Thoracic aorta (tissue), 2 donors: ENCODE measurements at places on chromosomes 4 and X.
A peak's percentile ranks its signal among the peaks of the same experiment; 100 is the strongest.

GRCh38 chr4:120773641-120774040 is 148.9 kb downstream of the PRDM5 start:
- no peak for DNase-seq
- H3K4me3 ChIP-seq: no peak overlapping the region
- no peaks in the 10 kb centered on the region for H3K27me3 ChIP-seq
- H3K27ac ChIP-seq: no peak overlapping the region
- H3K36me3 ChIP-seq: no peaks in the 10 kb centered on the region

GRCh38 chrX:15269618-15270521 is at the start of gene ASB9:
Gene ASB9, minus strand, starts transcription at chrX:15270083. Its CDS starts 209 bp downstream, at chrX:15269874.
- H3K4me1 ChIP-seq: no peaks in the 10 kb centered on the region
- DNase-seq: no peak

DNA sequence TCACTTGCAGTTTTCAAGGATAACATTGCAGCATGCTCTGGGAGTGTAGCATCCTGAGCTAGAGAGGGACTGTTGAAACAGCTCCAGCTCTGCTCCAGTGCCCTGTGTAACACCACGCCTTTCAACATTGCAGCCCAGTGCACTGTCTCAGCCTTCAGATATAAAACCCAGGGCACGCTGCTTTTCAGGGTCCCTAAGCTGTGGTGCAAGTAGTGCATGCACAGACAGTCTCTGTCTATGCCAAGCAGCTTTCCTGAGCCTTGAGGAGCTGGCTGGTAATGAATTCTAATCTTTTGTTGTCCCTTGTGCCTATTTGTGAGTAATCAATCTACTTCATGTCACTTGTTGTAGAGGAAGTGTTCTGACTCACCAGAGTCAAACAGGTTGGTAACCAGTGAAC is 897.0 kb downstream of the ARAP2 start:
- H3K4me3 ChIP-seq: no peak overlapping the region
- no peak overlapping the region for H3K27ac ChIP-seq
- no peaks in the 10 kb centered on the region for H3K27me3 ChIP-seq
- DNase-seq: no peak
- H3K4me1 ChIP-seq: no peaks in the 10 kb centered on the region

- H3K4me1 ChIP-seq: no peaks in the 10 kb centered on the region
- no peak overlapping the region for H3K27ac ChIP-seq
- no peak for DNase-seq
Measured at GRCh38 chrX:129116676-129117470, 406.4 kb downstream of the SMARCA1 start.

DNA sequence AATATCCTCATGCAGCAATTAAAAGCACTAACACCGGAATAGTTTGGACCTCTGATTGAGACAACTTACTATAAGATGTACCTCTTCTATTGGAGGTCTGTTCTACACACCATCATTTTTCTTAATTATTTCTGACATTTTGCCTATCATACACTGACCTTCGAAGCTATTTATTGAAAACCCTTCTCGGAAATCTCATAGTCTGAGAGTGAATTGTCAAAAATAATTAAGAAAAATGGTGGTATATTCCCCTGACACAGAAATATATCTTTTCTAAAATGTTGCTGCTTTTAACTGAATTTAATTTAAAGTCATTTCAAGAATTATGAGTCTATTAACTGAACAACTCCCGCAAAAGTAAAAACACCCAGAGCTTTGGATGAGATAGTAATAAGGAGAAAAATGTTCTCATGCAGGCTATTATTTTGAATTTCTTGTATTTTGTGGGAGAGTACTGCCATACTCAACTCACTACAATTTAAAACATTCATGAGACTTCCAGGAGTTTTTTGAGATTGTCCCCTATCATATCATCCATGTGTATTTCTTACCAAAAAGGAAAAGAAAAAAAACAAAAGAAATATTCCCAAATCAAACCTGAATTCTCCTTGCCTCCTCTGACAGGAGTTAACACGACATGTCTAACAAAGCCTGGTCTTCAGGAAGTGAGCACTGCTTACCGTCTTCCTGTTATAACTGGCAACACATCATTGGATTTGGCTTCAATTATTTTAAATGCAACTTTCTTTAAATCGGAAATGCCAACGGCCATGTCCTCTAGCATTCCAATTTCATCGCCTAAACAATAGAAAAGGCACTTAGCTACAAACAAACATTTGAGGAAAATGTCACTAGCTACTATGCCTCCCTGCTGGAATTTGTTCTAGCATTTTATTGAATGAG is 485.3 kb downstream of the IL15 start:
- no peak overlapping the region for H3K4me3 ChIP-seq
- no peaks in the 10 kb centered on the region for H3K27me3 ChIP-seq
- DNase-seq: no peak
- H3K27ac ChIP-seq: no peak overlapping the region
- H3K36me3 ChIP-seq: no peaks in the 10 kb centered on the region
- H3K4me1 ChIP-seq: no peaks in the 10 kb centered on the region

- no peak overlapping the region for H3K27ac ChIP-seq
- no peak for DNase-seq
- H3K4me3 ChIP-seq: no peak overlapping the region
- no peaks in the 10 kb centered on the region for H3K27me3 ChIP-seq
Measured at GRCh38 chrX:21683941-21684340, 25.8 kb upstream of the KLHL34 start.

GRCh38 chrX:139475432-139475831 is 55.1 kb upstream of the F9 start:
- H3K36me3 ChIP-seq: no peaks in the 10 kb centered on the region
- no peaks in the 10 kb centered on the region for H3K27me3 ChIP-seq
- DNase-seq: no peak
- H3K4me3 ChIP-seq: no peak overlapping the region
- H3K27ac ChIP-seq: no peak overlapping the region

DNA sequence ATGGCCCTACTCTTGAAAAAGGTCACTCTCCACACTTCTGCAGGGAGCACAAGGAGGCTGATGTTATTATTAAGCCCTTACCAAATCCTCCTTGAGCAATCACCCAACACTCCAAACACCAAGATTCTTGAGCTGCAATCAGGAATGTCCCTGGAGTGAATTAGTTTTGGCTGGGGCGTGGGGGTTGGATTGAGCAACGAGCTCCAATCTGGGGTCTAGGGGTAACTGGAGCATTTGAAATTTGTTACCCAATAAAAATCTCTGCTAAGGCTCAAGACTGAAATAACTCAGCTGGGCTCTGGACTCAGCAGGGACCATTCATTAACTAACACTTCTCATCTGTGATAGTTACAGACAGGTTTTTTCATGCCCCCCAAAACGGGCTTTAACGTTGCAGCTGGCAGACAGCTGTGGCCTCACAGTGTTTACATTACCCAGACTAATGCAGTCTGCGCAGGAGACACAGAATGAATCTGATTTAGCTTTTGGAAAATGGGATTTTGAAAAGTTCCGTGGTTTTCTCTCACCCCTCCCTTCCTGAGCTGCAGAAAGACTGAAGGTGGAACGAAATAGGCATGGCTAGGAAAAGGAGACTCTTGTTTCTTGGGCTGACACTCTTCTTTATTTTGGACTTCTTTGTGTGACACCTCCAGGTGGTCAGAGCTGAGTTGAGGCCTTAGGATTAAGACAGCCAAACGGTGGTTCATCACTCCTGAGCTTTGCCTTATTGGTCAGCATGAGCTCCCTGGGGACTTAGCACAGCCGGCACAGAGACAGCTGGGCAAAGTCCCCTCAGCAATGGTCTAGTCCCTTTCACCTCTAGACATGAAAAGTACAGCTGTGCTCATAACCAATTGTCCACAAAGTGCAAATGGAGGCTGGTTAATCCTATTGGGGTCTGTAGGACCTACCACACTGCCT is 26.6 kb downstream of the PLAC1 start:
- no peak overlapping the region for H3K27ac ChIP-seq
- H3K4me3 ChIP-seq: no peak overlapping the region
- no peak for DNase-seq
- H3K36me3 ChIP-seq: no peaks in the 10 kb centered on the region

DNA sequence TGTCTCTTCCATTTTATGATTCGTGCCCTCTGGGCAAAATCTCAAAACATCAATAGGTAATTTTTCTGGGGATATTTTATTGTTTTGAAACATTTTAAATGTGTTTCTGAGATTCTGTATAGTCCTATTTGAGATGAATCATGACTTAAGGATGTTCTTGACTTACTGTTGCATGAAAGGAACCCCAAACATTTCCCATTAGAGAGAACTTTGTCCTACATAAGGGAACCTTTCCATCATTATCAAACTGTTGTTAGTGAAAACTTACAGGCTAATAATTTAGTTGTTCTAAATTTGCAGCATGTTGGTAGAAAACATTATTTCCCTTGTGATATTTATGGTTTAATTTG is 523.3 kb downstream of the PPARGC1A start:
- no peak for DNase-seq
- H3K27me3 ChIP-seq: no peaks in the 10 kb centered on the region
- no peak overlapping the region for H3K4me3 ChIP-seq
- H3K36me3 ChIP-seq: no peaks in the 10 kb centered on the region
- H3K4me1 ChIP-seq: no peaks in the 10 kb centered on the region

DNA sequence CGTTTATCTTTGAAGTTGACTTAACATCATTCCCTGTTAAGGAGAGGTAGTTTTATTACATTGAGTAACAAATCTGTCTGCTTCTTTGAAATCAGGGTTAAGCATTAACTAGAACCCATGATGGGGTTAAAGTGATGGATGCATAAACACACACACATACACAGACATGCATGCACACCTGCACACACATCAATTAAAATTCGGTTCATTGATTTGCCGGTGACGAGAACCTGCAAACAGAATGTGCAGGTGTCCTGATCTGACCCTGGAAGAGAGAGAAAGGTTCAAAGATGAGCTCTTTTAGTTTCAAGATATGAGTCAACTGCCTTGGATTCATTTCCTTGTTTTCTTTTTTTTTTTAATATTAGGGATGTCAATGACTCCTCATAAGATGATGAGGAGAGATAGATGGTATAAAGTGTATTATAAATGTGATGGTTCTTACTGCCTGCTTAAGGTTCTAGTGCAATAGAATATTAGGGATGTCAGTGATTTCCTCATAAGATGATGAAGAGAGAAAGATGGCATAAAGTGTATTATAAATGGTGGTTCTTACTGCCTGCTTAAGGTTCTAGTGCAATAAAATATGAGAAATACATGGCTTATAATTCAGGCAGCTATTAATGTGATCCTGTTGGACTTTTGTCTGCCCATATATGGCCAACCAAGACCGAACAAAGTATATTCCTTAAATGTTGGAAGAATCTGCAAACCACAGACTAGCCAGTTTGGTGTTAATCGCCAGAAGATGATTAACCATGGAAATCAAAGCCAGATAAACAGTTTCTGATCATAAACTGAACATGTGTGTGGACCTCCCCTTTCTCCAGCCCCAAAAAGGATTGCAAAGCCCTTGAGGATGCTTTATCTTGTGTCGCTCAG is 14.1 kb upstream of the CD99 start:
- no peak overlapping the region for H3K27ac ChIP-seq
- no peaks in the 10 kb centered on the region for H3K27me3 ChIP-seq
- H3K36me3 ChIP-seq: no peaks in the 10 kb centered on the region
- no peak overlapping the region for H3K4me3 ChIP-seq
- DNase-seq: no peak

DNA sequence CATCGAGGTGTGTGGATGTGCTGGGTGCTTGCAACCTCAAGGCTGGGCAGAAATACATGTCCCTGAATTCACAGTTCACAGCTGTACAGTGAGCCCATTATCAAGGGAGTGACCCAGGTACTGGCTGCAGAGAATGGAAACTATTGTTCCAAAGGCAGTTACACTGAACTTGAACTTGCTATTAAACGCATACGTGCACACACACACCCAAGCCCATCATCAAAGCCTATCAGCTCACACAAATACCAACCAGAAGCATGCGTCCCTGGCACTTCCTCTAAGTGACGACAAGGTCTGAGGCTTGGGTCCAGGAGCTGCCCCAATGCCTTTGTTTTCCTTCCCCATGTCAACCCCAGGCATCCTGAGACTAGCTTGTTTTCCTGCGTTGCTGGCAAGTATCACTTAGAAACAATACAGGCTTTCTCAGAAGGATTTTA is 88.6 kb downstream of the IRF2 start:
- H3K27me3 ChIP-seq: no peaks in the 10 kb centered on the region
- no peak for DNase-seq
- H3K27ac ChIP-seq: peak overlapping the region; percentile 69
- H3K4me3 ChIP-seq: no peak overlapping the region

- DNase-seq: no peak
- no peaks in the 10 kb centered on the region for H3K4me1 ChIP-seq
- no peaks in the 10 kb centered on the region for H3K36me3 ChIP-seq
- H3K27me3 ChIP-seq: no peaks in the 10 kb centered on the region
- H3K27ac ChIP-seq: no peak overlapping the region
- H3K4me3 ChIP-seq: no peak overlapping the region
Measured at GRCh38 chrX:46554942-46555341, 9.7 kb upstream of the ZNF674 start.

- H3K36me3 ChIP-seq: no peaks in the 10 kb centered on the region
- H3K27me3 ChIP-seq: no peaks in the 10 kb centered on the region
- DNase-seq: no peak
- H3K4me3 ChIP-seq: no peak overlapping the region
Measured at GRCh38 chr4:120844528-120844921, 78.0 kb downstream of the PRDM5 start.

- no peak overlapping the region for H3K4me3 ChIP-seq
- no peaks in the 10 kb centered on the region for H3K27me3 ChIP-seq
Measured at GRCh38 chr4:177266506-177266905, 43.2 kb upstream of the NEIL3 start.

- H3K4me1 ChIP-seq: no peaks in the 10 kb centered on the region
- no peak for DNase-seq
- no peak overlapping the region for H3K4me3 ChIP-seq
- no peaks in the 10 kb centered on the region for H3K36me3 ChIP-seq
- H3K27ac ChIP-seq: no peak overlapping the region
Measured at GRCh38 chr4:102193145-102193544, 152.1 kb downstream of the SLC39A8 start.

DNA sequence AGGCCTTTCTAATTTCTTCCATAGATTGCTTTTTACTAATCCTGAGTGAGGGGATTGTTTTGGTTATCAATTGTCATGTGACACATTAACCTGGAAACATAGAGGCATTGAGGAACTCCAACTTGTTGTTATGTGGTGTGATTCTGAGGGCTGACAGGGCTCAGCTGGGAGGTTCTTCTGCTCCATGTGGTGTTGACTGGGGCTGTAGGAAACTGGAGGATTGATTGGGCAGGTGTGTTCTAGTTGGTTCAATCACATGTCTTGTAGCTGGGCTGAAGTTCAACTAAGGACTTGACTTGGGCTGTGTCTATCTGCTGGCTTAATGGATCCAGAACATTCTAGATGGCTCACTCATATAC is 10.8 kb upstream of the CRLF2 start:
- no peaks in the 10 kb centered on the region for H3K36me3 ChIP-seq
- H3K4me3 ChIP-seq: no peak overlapping the region
- H3K27ac ChIP-seq: no peak overlapping the region
- H3K27me3 ChIP-seq: no peaks in the 10 kb centered on the region
- no peaks in the 10 kb centered on the region for H3K4me1 ChIP-seq

DNA sequence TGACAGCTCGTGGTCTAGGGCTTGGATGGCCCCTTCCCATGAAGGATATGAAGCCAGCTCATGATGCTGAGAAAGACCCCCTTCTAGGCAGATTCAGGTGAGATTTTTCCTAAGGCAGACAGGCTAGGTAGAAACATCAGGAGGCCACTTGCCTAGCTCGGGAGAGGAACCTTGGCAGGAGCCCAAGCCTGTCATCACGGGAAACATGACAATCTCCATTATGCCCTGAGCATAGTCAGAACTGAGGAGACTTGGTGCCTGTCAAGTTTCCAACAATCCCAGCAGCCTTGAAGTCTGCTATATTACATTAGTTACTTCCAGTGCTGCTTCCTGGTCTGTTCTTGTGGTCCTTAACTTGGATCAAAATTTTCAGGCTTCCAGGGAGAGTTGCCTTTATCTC is 18.7 kb upstream of the WDR1 start:
- H3K36me3 ChIP-seq: no peaks in the 10 kb centered on the region
- H3K27me3 ChIP-seq: no peaks in the 10 kb centered on the region
- no peak for DNase-seq
- H3K27ac ChIP-seq: no peak overlapping the region
